Activated T-helper 2 cell treated with anti-CD3 and anti-CD28 coated beads, Interferon-gamma antibody, Interleukin-2, Interleukin-4, amounts not matched to agents 10 μg/mL and 5 μg/mL and 100 μg/mL, durations not matched to agents 14 hours and 24 hours and 36 hours (primary cell): ENCODE measurements at places on chromosomes 5 and 9. TPM values are rescaled to one million over a fixed set of nuclear protein-coding genes. Genes with fewer than 3 reads are reported as not detected.

Gene LECT2
- total RNA-seq: not detected in 2 replicates

DNA sequence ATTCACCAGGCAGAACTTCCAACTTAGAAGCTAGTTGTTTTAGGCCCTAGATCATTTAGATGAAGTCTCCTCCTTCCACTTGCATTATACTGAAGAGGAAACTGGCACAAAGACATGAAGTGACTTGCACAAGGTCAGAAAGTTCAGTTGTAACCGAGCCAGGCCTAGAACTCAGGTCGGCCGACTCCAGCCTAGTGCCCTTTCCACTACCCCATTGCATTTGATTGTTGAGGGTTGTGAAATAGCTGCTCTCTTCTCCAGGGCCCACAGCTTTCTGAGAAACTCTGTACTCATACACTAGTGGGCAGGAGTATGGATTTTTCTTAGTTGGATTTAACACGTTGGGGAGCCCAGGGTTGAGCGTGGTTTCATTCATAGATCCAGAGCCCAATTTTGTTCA, 5.6 kb downstream of the ZNF462 start:
- DNase-seq: no peak

- no peak for DNase-seq
Measured at GRCh38 chr5:93704996-93705395, 36.4 kb downstream of the POU5F2 start.

DNA sequence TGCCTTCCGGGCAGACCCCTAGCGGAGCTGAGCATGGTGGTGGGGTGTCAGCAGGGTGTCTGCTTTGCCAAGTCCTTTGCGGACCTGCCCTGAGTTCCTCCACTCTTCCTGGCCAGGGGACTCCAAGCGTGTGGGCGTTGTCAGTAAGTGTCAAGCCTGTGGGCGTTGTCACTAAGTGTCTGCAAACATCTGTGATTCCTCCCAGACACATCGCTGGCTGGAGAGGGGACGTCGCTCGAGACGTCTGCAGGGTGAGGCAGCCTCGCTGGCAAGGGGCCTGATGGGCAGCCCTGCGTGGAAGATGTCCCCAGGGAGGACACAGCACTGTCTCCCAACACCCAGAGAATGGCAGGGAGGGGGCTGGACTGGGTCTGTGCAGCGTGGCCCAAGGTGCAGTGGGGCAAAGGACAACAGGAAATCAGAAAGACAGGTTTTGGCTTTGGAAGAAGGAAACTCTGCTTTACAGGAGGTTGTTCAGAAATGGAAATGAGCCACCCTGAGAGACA, 28.8 kb downstream of the ADAMTSL2 start:
- DNase-seq: no peak

Gene ARSI
- total RNA-seq: not detected in 2 replicates
